Inflammatory macrophage (primary cell): ENCODE measurements at places on chromosomes 1 and 21.

- DNase-seq, result no peak
Observed at GRCh38 chr1:178575611-178576361, 62.9 kb downstream of the TEX35 start.

DNA sequence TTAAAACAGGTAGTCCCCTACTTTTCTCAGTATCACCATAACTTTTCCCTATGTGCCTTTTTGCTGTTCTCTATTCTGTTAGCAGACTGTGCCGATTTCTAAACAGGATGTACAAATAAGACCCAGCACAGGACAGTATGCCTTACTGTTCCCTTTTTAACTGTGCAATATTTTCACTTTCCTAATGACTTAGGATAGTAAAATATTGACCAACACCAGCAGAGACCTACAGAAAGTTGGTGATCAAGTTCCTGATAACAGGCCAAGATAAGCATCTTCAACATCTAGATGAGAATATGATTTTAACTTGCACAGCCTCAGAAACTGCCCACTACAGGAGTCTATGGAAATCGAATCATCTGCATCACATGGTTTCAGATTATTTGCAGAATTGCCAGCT lies 42.0 kb downstream of the ADSS2 start:
- DNase-seq, result peak; percentile 84

- no peak for DNase-seq
Observed at GRCh38 chr1:178986204-178986603, 39.5 kb upstream of the FAM20B start.

DNA sequence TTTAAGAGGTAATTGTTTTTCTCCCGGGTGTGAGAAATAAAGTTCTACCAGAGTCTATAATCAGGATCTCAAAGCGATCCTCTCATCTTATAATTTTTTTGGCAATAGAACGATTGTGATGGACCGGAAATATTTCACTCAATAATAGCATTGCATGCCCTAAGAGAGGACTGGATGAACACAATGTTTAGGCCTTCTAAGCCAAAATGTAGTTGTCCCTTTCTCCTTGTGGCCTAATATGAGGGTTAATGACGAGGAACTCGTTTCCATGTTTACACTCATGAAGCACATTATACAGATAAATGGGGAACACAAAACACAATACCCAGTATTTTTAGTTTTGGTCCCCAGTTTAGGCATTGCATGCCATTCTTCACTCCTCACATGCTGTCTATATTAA lies 5.9 kb downstream of the TBX15 start:
- no peak for DNase-seq

- peak; percentile 37 for DNase-seq
Observed at GRCh38 chr1:52842643-52843310, at the start of gene ZYG11A. Gene ZYG11A, plus strand, starts transcription at chr1:52842760. Its CDS starts 124 bp downstream, at chr1:52842884.

DNA sequence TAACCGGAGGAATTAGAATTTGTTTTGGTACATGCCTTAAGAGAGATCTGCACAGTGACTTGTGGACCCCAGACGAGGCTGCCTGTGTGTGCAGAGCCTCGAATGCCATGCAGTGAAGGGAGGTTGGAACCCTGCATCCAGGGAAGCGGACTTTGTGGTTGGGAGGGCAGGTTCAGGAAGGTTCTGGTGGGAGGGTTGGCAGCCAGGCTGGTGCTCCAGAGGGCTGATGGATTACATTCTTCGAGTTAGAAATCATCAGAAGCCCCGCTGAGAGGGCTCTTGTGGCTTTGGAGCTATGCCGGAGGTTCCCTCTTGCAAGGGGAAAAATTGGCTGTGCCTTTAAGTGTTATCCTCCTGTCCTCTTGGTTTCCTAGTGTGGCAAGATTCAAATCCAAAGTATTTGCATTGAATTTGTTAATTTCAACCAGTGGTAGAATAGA lies 21.1 kb downstream of the ROR1 start:
- no peak for DNase-seq

- no peak for DNase-seq
Observed at GRCh38 chr1:113802367-113803007, 9.8 kb downstream of the RSBN1 start.

DNA sequence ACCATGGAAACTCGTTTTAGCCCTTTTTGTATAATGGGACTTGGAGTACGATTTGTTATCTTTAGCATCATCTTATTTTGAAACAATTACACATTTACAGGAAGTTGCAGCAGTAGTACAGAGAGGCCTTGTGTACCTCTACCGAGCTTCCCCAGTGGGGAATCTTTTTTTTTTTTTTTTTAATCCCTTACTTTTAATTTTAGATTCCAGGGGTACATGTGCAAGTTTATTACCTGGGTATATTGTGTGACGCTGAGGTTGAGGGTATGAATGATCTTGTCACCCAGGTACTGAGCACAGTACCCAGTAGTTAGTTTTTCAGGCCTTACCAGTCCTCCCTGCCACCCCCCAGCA lies 45.9 kb downstream of the HHAT start:
- DNase-seq, result no peak

DNA sequence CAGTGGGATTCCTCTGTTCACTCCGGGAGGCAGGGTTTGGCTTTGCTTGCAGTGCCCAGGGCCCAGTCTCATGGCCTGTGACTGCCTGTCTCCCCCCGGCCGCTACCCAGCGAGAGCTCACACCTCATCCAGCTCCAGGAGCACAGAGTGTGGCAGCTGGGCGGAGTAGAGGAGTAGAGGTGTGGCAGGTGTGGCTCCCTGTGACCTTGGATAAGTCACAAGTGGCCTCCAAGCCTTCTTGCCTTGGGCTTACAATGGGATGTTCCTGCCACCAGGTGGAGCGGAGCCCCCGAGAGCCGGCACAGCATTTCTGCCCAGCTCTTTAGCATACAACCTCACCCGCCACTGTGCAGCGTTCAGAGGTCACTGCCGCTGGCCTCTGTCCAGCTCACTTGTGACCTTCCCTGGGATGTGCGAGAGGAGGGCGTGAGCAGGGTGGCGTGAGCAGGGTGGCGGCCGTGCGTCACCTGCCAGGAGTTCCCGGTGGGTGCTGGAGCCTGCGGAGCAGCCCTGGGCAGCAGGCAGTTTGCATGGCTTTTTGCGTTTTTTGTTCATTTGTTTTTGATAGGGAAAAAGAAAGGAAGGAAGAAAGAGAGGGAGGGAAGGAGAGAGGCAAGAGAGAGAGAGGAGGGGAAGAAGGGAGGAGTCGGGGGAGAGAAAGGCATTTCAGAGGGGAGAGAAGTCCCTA lies 42.4 kb downstream of the CRYAA start:
- DNase-seq, result no peak

- DNase-seq, result no peak
Observed at GRCh38 chr1:211632808-211633523, 42.5 kb downstream of the NEK2 start.

- DNase-seq, result no peak
Observed at GRCh38 chr1:203426366-203426765, 49.2 kb upstream of the PRELP start.

DNA sequence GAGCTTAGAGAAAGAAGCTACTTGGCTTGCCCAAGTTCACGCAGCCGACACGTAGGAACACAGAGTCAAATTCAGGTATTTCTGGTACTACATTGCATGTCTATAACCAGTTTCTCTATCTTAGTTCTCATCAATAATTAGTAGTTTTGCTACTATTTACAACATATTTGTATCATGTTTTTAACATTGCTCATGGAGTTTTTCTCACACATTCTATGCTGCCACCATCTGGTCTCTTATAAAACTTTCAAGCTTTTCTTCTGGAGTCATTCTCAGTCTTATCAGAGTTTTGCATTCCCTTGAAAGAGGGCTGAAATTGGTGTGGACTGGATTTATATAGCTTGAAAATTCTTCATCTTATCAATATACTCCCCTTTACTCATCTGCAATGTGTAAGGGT lies 118.8 kb upstream of the PALMD start:
- DNase-seq, result no peak

- no peak for DNase-seq
Observed at GRCh38 chr21:46124083-46124925, 26.4 kb downstream of the COL6A2 start.

- DNase-seq, result no peak
Observed at GRCh38 chr1:165823552-165824268, 3.7 kb upstream of the UCK2 start.

GRCh38 chr1:87220993-87221392 lies 107.7 kb upstream of the LMO4 start:
- no peak for DNase-seq

DNA sequence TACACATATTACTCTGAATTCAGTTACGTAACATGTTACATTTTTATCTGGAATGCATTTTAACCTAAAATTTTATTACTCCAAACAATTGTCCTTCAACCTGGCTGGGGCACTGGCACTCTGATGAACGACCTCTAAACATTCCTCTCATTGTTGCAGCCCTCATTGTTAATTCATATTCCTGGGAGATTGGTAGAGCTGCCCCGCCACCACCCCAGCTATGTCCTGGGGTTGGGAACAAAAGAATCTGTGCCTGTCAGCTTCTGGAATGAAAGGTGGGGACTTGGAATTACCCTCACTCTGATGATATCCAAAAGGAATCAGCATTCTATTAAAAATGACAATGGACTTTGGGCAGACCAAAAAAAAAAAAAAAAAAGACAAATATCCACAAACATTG lies 38.0 kb upstream of the DESI2 start:
- DNase-seq, result no peak

DNA sequence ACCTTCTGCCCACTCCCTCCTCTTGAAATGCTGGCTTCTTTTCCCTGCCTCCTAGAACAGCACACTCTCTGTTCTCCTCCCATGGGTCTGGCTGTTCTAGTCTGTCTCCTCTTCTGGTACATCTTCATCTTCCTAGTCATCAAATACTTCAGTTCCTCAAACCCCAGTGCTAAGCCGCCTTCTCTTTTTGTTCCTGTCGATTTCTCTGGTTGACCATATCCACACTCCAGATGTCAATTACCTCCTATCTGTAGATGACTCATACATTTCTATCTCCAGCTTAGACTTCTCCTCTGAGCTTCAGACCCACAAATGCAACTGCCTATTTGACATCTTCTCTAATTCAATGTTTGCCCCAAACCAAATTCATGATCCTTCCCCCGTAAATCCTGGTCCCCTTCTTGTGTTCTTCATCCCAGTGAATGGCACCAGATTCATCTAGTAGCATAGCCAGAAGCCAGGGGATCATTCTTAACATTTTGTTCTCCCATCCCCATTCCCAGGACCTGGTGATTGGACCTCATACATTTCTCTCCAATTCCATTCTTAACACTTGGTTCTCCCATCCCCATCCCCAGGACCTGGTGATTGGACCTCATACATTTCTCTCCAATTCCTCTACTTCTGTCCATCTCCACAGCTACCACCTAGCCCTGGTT lies 35.9 kb downstream of the USP24 start:
- peak; percentile 14 for DNase-seq

- no peak for DNase-seq
Observed at GRCh38 chr1:36466370-36467026, 2.3 kb upstream of the MRPS15 start.

DNA sequence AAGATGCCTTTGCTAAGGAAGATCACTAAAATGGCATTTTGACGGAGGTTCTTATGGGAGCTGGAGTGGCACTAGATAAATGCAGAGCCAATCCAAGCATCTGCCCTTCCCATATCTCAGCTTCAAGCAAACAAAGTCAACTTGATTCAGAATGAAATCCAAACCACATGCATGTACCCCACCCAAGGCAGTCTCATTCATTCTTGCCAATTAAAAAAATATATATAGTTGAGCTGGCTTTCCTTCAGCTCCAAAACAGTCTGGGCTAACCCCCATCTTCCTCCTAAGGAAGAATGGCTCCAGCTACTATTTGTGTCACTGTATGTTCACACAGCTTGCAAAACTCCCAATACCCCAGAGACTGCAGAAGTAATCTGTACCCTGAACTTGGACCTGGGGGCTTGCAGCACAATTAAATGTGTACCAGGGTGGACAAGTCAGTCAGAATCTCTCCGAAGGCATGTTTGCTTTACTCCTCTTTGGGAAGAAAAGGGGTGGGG lies 35.4 kb downstream of the GPR3 start:
- no peak for DNase-seq

DNA sequence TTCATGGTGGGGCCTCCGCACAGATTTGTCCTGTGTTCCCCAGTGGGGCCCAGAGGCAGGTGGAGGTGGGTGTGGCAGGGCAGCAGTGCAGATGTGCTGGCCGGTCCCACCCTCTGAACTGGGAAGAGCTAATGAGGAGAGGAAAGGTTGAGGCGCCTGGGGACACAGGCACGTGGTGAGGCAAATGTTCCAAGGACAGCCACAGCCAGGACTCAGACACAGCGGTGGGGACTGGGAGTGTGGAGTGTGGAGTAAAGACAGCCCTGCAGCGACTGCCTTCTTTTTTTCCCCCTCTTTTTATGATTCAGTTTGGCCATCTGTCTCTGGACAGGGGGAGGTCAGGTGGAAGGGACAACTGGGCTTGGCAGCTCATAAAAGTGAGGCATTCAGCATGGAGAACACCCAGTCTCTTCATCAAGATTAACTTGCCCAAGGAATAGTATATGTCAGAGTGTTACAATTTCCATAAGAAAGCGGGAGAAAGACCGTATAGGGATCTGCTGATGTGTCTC lies 104.2 kb upstream of the GCLM start:
- DNase-seq, result no peak

GRCh38 chr1:208421486-208421885 lies 177.3 kb upstream of the PLXNA2 start:
- DNase-seq, result no peak

- DNase-seq, result no peak
Observed at GRCh38 chr1:115648717-115649691, 7.2 kb downstream of the VANGL1 start.

GRCh38 chr21:39604951-39605350 lies 7.8 kb upstream of the B3GALT5 start:
- no peak for DNase-seq

- DNase-seq, result no peak
Observed at GRCh38 chr21:45022736-45023135, 51.6 kb upstream of the ADARB1 start.

DNA sequence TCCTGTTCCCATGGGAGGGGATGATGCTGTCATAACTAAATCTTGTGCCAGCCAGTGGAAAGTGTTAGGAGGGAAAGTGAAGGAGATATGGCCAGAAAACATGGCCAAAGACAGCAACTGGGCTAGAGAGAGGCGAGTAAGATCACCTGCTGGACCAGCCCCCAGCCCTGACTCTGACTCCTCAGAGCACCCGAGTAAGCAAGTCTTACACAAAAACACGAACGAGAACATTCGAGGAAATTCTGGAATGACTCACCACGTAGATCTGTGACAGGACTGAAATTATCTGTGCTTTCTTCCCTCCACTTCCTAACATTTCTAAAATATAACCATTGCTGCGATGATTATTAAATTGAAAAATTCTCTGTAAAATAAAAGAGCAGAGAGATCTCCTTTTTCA lies 9.2 kb downstream of the ZNF496 start:
- DNase-seq, result peak; percentile 18
